Stimulated activated CD8-positive, alpha-beta memory T cell treated with anti-CD3 and anti-CD28 coated beads, Interleukin-7, amount 100 ng/mL, for 1 hour (primary cell): ENCODE measurements at places on chromosomes 5 and 9.

- no peak for DNase-seq
Measured at GRCh38 chr9:73515216-73515615, 363.6 kb downstream of the ANXA1 start.

GRCh38 chr5:57817924-57818323, 335.3 kb upstream of the ACTBL2 start:
- no peak for DNase-seq

DNA sequence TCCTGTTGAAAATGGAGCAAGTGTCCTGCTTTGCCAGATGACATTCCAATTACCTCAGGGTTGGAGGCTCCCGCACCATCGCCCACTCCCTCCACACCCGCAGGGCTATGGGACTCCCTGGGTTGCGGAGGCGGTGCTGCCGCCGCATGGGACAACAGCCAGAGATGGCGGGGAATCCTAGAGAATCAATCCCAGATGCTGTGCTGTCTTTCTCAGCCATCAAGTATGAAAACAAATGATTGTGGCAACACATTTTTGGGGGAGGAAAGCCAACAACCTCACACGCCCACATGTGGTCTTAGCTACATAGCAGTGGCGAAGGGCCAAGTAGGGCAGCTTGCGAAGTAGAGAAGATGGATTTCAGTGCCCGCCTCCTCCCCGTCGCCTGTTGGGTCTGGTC, 46.7 kb downstream of the IL31RA start:
- DNase-seq: no peak

- DNase-seq: peak; percentile 20
Measured at GRCh38 chr9:72271613-72272478, 93.2 kb downstream of the ZFAND5 start.

DNA sequence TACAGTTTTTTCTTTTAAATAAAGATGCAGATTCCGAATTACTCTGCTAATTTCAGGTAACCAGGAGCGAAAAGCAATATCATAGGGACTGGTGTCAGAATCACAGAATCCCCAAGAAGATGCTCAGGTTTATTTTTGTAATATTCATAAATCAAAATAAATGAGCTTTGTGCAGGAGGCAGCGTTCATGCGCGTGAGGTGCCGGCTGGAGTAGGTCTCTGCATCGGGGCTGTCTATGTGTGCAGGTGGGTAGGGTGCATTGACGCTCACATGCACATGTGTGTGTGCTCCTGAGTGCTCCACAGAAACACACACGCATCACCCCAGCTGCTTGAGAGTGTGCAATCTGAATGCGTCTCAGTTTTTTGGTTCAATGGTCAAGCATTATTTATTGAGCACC, 226.4 kb downstream of the PBX3 start:
- no peak for DNase-seq

DNA sequence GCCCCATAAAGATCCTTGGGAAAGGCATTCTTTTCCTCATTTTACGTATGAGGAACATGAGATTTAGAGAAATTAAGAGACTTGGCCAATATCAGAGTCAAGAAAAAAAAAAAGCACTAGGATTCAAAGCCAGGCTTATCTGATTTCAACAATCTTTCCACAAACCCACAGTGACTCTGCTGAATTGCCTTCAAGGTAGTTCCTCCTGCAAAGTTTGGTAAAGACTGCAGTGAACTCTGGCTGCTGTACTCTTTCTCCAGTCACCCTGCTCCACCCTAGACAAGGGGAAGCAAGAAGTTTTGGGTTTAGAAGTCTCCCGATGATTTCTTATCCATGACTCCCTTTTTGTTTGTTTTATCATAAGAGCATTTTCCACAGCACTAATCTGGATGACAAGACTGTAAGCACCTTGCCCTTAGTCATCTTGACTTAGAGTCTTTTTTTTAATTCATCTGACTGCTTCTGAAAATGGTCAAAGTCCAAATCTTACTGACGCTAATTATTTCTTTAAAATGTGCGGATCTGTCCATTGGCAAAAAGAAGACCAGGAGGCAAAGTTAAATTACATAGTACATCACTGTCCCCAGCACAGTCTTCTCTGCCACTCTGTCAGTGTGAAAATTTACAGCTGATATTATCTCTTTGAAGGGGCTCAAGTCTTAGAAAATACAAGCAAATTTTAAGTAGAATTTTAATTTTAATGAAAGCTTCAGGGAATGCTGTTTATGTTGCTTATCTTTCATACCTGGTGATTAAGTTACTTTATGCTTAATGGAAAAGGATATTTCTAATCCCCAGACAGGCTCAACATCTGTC, 180.1 kb downstream of the TTLL11 start:
- DNase-seq: no peak

GRCh38 chr9:5835808-5836207, 2.9 kb upstream of the ERMP1 start:
- DNase-seq: no peak

- no peak for DNase-seq
Measured at GRCh38 chr9:134462318-134462717, 136.1 kb downstream of the RXRA start.

GRCh38 chr5:6393596-6394194, 15.3 kb upstream of the MED10 start:
- no peak for DNase-seq

DNA sequence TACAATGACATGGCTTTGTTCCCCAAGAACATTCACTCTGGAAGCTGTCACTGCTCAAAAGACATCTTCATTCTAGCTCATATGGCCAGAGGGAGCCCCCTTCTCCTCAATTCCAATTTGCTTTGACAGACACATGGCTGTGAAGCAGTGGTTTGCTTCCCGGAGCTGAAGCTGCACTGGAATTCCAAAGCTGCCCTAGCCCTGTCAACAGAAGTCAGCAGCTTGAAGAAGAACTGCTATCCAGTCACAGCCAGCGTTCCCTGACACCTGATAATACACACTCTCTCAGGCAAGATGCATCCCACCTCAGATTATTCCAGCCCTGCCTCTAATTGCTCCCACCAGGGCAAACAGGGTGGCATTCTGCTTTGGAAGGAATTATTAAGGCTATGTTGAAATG, 93.7 kb downstream of the SEMA5A start:
- no peak for DNase-seq
